Regular cardiac myocyte (primary cell): ENCODE measurements at places on chromosomes 4 and X. TPM values are rescaled to one million over a fixed set of nuclear protein-coding genes. Genes with fewer than 3 reads are reported as not detected.

The GYPA gene
- total RNA-seq: not detected in 2 replicates

The CLIC2 gene
- under 0.01 and 0.85 TPM in 2 replicates for total RNA-seq

The PLK4 gene
- total RNA-seq: 2.5 and 19.6 TPM in 2 replicates

The SPANXA2 gene
- not detected in 2 replicates for total RNA-seq

The EDNRA gene
- 8.4 and 10.1 TPM in 2 replicates for total RNA-seq

The LGI2 gene
- under 0.01 and 0.85 TPM in 2 replicates for total RNA-seq

The SHROOM2 gene
- 0.19 and 0.28 TPM in 2 replicates for total RNA-seq

The DCAF4L1 gene
- total RNA-seq: under 0.01 and 0.19 TPM in 2 replicates

The NRK gene
- total RNA-seq: under 0.01 and 0.56 TPM in 2 replicates

The MAGEE2 gene
- not detected in 2 replicates for total RNA-seq

The SSX2 gene
- not detected in 2 replicates for total RNA-seq

The FREM3 gene
- under 0.01 TPM in 2 replicates for total RNA-seq
